ENCODE measurements at places on chromosomes 1 and 21.
A peak's percentile ranks its signal among the peaks of the same experiment; 100 is the strongest.

DNA sequence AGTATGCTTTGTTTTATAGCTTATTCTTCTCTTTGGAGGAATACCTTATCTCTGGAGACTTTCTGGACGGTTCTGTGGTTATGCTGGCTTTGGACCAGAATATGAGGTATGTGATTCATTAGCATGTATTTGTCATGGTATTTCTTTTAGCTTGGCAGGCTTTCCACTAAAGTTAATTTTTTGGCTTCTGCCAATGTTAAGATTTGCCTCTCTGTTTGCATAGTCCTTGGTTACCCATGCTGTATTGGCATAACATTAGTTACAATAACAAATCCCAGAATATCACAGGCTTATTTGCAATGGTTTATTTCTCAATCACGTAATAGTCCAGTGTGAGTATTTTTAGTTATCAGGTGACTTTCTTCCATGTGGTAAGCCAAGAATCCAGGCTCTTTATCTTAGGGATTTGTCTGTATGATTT, 9.7 kb downstream of the ZMPSTE24 start:
- DNase-seq, result no peak

- no peak for DNase-seq
These were observed 16.6 kb downstream of the DIP2A start for GRCh38 chr21:46475296-46475695.

DNA sequence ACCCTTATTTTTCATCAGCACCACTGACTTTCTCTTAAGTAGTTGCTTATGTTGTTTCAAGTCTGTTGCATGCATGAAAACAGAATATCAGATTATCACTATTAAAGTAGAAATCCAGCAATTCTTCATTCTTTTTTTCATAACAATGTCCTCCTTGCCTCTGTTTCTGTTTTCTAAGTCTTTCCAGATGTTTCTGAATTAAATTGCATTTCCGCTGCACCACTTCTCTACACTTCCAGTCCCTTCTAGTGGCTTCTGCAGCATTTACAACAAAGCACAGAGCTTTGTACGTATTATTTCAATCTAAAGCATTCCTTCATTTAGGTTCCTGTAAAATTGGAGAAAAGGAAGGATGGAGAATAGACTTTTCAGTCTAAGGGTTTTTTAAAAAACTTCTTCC, 42.4 kb downstream of the PATJ start:
- DNase-seq, result no peak

GRCh38 chr1:110524311-110525248, 5.6 kb upstream of the KCNA10 start:
- peak; percentile 57 for DNase-seq

DNA sequence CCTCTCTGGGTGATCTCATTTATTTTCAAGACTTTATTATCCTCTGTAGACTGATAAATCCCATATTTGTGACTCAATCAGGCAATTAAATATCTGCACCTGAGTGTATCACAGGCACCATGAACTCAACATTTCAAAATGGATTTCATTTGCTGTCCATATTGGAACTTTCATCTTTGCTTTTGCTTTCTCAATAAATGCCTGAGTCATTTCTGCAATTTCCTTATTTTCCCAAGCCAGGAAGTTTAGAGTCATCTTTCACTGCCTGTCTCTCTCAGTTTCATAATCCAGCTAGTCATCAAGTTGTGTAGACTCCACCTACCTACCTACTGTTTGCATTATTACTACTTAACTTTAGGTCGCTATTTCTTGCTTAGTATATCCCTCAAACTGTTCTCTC, 540.9 kb downstream of the LMO4 start:
- no peak for DNase-seq

DNA sequence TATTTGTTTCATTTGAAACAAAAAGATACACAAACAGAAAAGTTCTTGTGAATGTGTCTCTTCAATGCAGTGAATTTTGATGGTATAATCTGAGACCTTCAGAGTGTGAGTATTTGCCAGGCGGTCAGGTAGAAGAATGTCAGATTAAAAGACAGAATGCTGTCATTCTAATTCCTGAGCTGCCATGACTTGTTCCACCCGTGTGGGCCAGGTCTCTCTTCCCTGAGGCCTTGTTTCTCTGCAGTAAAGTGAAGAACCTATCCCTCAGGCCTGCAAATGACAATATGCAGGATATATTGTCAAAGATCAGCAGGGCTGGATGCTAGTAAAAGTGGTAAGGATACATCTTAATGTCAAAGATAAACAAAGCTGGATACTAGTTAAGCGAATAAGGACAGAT, 111.4 kb downstream of the ZP4 start:
- no peak for DNase-seq

GRCh38 chr1:62362926-62363325, 43.7 kb upstream of the KANK4 start:
- DNase-seq, result no peak

DNA sequence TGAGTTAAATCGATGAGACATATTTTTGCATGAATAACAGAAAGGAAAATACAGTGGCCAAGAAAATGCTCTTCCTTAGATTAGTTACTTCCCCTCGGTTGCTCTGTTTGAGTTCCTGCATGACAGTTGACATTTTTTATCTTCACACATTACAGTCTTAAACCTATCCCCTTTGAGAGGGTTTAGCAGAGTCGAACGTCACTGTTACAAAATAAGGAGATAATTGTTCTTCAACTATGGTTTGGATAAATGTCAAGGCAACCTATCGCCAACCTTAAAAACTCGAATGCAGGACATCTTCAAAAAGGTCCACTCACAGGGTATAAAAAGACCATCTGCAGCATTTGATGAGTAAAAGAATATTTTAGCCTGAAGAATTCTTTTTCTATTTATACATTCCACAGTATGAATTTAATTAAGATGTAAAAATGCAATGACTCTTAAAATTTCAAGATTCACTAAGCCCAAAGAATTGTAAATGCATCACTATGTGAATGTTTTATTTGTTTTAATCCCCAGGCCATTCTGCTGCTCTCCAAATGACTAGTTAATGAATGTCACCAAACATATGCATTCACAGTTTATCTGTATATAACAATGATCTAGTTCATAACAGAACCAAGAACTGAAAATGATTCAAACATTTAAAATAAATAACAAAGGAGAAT, 68.9 kb upstream of the COL11A1 start:
- DNase-seq, result no peak

GRCh38 chr1:107047602-107048001, 8.9 kb upstream of the PRMT6 start:
- no peak for DNase-seq

DNA sequence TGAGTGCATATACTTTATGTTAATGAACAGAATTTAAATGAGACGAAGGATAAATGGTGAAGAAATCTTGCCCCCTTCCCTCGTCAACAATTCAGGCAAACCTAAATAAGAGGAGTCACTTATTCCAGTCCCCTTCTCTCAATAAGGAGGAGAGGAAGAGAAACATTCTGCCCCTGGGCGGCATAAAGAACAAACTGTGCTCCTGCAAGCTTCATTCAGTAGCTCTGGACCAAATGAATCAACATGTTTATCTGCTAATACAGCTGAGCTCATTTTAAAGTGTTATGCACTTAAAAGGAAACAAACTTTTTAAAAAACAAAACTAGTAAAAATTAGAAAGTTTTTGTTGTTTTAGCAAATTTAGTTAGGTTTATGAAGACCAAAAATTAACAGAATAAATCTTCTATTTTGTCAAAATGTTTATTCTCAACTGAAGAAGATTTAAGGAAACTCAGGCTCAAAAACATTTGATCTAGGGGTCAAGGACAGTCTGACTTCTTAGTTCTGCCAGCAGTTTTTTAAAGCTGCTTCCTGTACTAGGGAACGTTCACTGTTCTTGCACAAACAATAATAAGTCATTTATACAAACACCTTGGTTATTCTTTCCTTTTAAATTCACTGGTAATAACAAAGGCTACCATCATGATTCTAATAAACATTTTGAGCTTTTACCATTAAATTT, 58.3 kb downstream of the AKT3 start:
- DNase-seq, result no peak

GRCh38 chr1:28129150-28129549, 40.7 kb upstream of the EYA3 start:
- no peak for DNase-seq

DNA sequence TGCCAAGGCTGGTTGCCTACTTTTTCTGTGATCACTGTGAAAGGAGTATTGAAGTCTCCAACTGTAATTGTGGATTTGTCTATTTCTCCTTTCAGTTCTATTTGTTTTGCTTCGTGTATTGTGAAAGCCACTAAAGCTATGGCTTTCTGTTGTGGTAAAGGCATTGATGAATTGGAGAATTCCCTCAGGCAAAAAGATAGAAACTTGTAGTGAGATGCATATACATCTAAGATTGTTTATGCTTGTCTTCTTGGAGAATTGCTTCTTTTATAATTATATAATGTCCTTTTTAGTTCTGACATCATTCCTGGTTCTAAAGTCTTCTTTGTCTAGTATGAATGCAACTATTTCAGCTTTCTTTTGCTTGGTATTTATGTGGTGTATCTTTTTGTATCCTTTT, 36.8 kb downstream of the SWT1 start:
- DNase-seq, result no peak

DNA sequence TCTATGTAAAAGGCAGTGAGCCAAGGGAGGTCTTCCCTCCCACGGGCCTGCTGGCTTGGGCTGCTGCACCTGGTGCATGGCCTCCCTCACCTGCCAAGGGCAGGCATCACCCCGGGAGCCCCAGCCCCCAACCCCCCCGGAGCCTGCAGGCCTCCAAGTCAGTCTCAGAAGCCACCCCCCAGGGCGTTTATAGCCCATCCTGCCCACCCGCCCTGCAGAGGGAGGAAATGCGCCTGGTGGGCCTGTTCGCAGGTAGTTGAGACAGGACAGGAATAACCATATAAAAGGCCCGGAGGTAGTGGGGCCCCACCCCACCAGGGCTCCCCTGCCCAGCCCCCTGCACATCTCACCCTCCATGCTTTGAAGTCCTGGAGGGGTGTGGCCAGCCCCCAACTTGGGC, 18.2 kb upstream of the ARF1 start:
- no peak for DNase-seq

- no peak for DNase-seq
These were observed 251.0 kb downstream of the OLFM3 start for GRCh38 chr1:101745551-101746270.

GRCh38 chr1:203935321-203935720, 73.9 kb downstream of the SNRPE start:
- no peak for DNase-seq

DNA sequence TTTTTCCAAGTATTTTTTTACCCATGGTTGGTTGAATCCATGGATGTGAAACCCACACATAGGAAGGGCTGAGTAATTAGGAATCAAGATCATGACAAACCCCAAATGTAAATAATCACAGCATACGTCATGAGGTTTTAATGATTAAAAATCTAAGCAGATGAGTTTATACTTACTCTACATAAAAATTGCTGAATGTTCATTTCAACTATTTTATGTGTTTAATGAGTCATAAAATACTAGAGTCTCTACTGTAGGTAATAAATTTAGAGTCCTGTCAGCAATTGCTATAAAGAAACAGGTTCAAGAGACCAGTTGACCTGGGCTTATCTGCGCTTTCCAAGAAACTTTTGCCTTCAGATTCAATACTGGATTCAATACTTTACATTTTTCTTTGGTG, 18.2 kb downstream of the CTH start:
- no peak for DNase-seq

- DNase-seq, result peak; percentile 83
These were observed at the start of gene LDLRAP1 for GRCh38 chr1:25543425-25544242. LDLRAP1 (plus strand) TSS chr1:25543606; CDS start chr1:25543699, 93 bp downstream.

DNA sequence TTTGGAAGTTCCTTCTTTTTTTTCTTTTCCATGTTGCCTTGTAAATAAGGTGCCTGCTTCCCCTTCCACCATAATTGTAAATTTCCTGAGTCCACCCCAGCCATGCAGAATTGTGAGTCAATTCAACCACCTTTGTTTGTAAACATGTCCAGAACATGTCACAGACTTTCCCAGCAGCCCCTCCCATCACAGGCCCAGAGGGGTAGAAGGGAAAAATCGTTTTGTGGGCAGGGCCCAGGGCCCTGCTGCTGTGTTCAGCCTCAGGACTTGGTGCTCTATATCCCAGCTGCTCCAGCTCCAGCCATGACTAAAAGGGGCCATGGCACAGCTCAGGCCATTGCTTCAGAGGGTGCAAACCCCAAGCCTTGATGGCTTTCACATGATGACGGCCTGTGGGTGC, 384.6 kb upstream of the NCAM2 start:
- no peak for DNase-seq

DNA sequence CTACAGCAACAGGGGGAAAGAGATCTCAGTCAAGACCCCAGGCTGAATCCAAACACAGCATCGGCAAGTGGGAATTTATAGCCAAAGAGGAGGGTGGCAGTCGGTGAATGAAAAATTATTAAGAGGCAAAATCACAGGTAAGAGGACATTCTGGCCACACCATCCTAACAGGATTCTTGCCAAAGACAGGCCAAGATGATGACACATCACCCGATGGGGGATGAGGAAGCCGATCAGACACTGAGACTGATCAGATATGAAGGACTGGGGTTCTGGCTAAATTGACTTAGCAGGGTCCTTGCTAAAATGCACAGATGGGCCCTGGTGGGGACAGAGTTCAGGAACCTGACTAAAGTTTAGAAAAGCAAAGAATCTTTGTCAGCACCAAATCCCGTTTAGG, 402.2 kb downstream of the SMYD3 start:
- no peak for DNase-seq

GRCh38 chr1:222592171-222592570, 2.4 kb upstream of the TAF1A start:
- no peak for DNase-seq

- DNase-seq, result no peak
These were observed 65.6 kb upstream of the GRHL3 start for GRCh38 chr1:24253571-24253970.

- DNase-seq, result no peak
These were observed 22.8 kb upstream of the TSPEAR start for GRCh38 chr21:44734026-44734745.

GRCh38 chr21:31538816-31539215, 120.7 kb upstream of the SOD1 start:
- no peak for DNase-seq

- no peak for DNase-seq
These were observed 32.1 kb upstream of the CHRM3 start for GRCh38 chr1:239354231-239354630.

DNA sequence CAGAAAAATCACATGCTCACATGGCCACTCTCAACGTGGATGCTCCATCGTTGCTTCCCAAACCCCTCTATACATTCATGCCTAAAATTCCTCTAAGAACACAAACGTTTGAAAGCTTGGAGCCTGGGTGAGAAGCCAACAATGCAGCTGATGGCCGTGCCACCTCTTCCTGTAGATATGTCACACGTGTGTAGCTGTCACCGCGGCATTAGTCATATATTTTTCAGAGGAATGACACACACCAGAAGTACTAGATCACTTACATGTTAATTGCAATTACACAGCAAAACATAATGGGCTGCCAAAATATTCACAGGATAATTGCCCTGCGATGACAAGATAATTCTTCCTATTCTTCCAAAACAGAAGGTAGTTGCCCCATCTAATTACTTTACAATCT, 112.7 kb upstream of the BACE2 start:
- DNase-seq, result no peak

Measured in activated T-cell treated with anti-CD3 and anti-CD28 coated beads, Interleukin-2, amount 50 U/mL, for 72 hours (primary cell).